ENCODE measurements at places on chromosomes 5 and 9.

DNA sequence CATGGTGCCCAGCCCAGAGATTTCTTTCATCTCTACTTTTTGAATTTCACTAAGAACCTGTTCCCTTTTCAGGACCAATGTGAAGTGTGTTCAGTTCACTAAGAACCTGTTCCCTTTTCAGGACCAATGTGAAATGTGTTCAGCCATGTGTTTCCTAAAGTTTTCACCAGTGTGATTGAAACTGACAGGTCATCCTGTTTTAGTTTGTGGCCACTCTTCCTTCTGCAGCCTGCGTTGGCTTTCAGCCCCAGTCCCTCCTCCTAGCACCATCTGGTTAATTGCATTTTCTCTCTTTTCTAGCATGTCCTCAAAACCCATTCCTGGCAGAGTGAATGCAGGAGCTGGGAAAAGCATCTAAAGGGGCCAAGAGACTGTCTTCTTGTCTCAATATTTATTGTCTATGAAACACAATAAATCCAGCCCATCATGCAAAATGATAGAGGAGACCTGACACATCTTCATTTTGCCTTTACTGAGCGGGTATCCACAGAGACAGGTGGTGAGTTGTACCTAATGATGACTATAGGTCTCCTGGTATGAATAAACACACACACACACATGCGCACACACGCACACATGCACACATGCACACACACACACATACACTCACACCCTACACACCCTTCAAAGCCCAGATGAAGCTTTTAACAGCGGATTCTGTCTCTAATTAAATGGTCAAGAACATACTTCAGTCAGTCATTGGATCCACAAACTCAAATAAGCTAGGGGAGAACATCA, 6.1 kb upstream of the PANK3 start:
- no peak for DNase-seq

DNA sequence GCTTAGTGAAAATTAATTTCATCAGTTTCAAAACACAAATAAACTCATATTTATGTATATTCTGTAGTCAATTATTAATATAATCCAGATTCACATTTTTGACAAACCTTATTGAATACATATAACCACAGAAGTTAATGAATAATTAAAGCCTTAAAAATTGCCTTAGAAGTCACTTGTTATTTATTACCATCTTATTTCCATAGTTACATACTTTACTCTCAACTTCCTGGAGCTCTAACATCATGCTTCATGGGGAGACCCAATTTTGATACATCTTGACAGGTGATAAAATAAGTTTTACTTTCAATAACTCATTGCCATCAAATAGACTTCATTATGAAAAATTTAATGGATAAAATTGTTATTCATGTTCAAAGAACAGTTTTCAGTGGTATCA, 1038.7 kb downstream of the PTPRD start:
- no peak for DNase-seq

- DNase-seq = no peak
Observed at GRCh38 chr9:95481000-95481399, 35.8 kb downstream of the PTCH1 start.

- peak; percentile 54 for DNase-seq
Observed at GRCh38 chr9:98314381-98315066, 59.1 kb upstream of the TBC1D2 start.

- DNase-seq = no peak
Observed at GRCh38 chr5:157978061-157978460, 119.1 kb upstream of the CLINT1 start.

DNA sequence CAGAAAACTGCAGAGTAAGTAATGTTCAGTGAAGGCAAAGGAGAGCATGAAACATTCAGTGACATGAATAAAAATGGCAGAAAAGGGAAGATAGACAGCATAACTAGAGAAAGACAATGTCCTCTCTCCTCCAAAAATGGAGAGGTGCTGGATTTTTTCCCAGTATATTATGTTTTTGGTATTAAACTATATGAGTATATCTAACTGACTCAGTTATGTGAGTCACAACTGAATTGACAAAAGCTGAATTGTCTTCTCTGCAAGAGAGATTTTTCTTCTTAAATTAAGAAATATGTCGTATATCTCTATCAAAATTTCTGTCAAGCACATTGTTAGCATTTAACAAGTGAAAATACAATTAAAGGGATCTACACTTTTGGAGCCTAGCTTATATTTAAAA, 375.1 kb downstream of the CHSY3 start:
- DNase-seq = no peak

DNA sequence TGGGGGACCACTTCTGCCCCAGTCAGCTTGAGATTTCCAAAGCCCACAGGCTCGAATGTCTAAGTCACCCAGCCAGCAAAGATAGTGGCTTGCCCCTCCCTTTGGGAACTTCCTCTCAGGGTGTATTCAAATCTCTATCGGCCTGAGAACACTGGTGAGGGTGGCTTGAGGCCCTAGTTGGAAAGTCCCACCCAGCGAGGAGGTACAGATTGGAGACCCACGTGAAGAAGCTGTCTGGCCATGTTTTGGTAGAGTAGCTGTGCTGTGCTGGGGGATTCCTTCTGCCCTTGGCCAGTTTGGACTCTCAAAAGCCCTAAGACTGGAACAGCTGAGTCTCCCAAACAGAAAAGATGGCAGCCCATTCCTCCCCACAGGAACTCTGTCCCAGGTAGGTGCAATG, 172.7 kb upstream of the RIOK2 start:
- no peak for DNase-seq

DNA sequence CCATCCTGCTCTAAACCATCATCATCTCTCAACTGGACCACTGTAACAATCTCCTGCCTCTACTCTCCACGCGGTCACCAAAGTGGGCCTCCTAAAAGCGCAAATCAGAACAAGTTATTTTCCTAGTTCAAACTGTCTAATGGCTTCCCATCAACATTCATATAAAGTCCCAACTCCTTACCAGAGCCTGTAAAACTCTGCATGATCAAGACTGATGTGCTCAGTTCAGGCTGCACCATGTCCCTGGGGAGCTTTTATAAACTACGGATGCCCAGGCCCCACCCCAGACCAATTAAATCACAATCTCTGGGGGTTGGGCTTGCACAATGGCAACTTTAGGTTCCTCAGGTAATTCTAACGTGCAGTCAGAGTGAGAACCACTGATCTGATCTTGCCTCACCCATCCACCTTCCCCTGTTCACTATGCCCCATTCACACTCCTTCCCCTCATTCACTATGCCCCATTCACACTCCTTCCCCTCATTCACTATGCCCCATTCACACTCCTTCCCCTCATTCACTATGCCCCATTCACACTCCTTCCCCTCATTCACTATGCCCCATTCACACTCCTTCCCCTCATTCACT, 129.2 kb downstream of the DCP2 start:
- DNase-seq = no peak

DNA sequence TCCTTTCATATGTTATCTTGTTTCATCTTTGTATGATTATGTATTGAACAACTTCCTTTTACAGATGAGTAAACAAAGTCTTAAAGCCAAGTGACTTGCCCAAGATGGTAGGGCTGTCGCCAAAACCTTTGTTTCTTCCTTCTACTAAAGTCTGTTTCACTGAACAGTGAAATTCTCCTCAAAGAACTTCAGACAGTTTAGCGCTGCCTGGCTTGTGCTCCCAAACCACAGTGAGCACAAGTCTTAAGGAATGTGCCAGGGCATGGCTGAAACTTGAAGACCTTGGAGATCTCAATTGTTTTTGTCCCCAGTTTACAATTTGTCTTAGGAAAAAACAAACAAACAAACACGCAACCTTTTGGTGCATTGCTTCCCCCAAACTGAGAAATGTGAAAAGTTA, 273.5 kb downstream of the CRB2 start:
- DNase-seq = no peak

DNA sequence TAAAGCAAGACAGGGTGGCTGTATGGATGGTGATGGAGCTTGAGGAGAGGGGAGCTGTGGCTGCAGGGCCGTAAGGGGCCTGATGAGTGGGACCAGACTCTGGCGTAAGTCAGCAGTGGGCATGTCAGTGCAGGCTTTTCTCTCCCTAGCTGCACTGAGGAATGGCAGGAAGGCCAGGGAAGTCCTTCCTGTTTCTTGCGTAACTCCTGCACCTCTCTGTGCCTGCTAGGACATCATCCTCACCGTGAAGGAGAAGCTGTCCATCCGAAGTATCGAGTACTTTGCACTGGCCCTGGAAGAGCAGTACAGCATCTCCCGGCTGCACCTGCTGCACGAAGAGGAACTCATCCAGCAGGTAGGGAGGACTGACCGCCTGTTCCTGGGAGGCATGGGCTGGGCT, 24.1 kb upstream of the TRMT10B start:
- no peak for DNase-seq

DNA sequence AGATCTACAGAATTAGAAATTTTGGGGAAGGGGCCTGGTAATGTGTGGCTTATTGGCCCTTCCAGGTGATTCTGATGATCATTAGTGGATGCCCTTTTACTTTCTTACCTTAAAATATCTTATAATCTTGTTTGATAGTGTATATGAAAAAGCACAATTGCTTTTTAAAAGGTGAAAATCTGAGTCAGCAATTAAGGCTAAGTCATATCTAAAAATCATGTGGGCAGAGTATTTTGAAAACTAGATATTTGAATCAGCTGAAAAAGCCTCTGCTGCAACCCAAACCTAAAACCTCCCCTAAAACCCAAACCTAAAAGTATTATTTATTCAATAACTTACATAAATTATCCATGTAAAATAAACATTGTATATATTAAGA, 359.8 kb downstream of the PDE4D start:
- no peak for DNase-seq

GRCh38 chr5:75053054-75053303, 621 bp upstream of the GCNT4 start:
- DNase-seq = no peak

- no peak for DNase-seq
Observed at GRCh38 chr9:137293094-137293481, 9.0 kb downstream of the NRARP start.

- DNase-seq = no peak
Observed at GRCh38 chr5:144710637-144711036, 540.0 kb downstream of the KCTD16 start.

DNA sequence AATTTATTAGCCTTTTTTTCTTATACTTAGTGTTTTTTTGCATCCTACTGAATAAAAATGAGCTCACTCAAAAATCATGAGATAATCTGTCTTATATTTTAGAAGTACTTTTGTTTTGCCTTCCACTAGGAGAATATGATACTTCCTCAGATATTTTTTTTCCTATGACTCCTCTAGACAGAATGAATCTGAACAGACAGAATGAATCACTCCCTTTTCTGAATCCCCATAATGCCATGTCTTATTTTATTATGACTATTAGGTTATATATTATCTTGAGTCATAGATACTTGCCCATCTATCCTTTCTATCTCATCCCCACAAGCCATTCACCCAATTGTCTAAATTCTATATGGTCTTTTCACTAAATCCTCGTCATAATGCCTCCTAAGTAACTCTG, 134.6 kb downstream of the BRINP1 start:
- DNase-seq = no peak

GRCh38 chr9:70951749-70952727, 169.4 kb downstream of the TRPM3 start:
- no peak for DNase-seq

- DNase-seq = no peak
Observed at GRCh38 chr9:35854091-35854762, 16.0 kb downstream of the OR13J1 start.

DNA sequence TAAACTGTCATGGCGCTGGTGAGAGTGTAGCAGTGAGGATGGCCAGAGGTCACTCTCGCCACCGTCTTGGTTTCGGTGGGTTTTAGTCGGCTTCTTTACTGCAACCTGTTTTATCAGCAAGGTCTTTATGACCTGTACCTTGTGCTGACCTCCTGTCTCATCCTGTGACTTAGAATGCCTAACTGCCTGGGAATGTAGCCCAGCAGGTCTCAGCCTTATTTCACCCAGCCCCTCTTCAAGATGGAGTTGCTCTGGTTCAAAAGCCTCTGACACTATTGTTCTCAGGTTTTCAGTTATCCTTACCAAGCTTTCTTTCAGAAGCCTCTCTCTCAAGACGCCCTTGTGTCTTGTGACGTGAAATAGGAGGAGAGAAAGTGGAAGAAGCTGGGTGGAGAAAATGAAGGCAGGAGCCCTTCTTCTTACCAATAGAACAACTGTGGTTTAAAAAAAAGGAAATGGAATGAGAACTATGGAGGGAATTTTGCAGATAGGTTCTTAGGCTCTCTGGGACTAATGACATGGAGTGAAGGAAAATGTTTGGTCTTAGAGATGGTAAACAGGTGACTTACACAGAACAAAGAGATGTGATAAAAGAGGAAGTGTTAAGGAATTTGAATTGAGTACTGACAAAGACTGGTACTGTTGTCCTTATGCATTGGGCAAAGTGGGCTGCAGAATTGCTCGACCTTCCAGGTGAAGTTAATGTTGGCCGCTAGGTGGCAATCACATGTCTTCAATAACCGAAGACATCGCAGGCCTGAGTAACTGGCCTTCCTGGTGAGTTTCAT, 133.3 kb upstream of the RAI14 start:
- peak; percentile 78 for DNase-seq

GRCh38 chr5:149895416-149896345, 48.9 kb downstream of the PDE6A start:
- no peak for DNase-seq

DNA sequence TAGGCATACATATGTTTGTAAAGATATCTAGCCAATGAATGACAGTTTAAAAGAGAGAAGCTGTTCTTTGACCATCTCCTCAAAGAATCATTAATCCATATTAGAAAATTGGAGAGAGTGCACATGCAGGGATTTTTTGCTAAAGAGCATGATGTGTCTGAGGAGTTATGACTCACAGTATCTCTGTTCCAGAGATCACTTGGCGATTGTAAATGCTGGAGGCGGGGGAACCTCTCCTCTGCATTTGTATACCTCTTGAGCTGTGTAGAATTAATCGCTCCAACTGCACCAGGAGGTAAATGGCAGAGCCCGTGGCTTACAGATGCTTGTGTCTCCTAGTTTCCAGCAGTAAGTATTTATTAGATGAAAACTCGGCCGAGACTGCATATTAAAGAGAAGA, 3.6 kb upstream of the SPATA31D1 start:
- DNase-seq = no peak

- DNase-seq = no peak
Observed at GRCh38 chr5:109656829-109657228, 32.9 kb upstream of the MAN2A1 start.
